NCI-H526 (cell line): ENCODE measurements at places on chromosomes 11 and 22.

DNA sequence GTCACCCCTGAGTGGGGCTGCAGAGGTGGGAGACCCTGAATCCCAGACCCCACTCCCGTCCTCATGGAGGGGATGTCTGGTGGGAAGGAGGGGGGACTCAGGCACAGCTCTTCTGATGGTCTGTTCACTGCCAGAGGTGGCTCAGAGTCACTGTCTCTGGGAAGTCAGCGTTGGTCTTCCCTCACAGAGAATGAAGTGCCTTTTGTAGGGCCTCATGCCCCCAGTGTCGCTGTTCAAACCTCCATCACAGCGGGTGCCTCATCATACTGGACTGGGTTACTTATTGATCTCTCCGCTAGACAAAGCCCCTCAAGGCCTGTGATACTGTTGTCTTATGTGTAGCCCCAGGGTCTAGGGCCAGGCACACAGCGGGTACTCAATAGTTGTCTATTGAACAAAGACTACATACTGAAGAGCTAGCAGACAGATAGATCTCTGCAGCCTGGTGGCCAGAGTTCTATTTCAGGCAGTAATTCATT, 41.3 kb downstream of the CD6 start:
- no peak for DNase-seq

DNA sequence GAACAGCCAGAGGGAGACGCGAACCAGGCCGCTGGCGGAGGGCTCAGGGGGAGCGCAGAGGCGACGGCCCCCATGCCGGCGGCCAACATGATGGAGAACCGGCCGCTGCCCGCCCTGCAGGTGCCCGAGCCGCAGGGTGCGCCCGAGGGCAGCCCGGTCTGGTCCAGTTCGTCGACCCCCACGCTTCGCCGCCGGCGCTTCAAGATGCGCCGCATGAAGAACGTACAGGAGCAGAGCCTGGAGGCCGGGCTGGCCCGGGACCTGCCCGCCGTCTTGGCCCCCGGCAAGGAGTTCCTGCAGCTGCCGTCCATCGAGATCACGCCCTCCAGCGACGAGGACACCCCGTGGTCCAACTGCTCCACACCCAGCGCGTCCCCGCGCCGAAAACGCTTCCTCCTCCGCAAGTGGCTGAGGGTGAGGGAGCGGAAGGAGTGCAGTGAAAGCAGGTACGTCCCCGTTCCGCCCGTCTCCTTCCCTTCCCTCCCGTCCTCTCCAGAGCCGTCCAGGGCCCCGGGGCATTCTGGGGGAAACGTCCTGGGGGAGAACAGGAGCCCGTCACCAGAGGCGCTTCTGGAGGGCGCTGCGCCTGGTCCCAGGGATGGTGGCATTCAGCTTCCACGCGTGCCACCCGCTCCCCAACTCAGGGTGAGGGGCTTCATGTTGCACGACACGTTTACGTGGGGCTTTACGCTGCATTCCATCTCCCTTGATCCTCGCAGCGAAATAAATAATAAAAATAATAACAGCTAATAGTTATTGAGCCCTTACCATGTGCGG, 840 bp downstream of the GRAMD1B start:
- peak; percentile 27 for DNase-seq

DNA sequence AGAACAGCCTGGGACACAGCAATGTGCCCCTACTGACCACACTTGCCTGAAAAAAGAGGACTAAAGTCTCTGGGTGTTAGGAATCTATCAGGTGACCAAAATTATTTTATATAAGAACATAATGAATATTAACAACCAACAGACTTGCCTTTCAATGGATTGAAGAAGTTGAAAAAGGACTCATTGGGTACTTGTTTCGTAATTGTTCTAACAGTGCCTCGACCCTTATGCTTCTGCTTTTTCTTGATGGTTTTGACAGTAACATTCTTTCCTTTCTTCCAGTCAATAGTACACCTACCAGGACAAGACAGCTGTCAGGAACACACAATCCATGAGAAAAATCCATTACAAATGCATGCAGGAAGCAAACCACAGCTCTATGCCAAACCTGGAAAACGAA, 29.0 kb upstream of the PHLDA2 start:
- no peak for DNase-seq

DNA sequence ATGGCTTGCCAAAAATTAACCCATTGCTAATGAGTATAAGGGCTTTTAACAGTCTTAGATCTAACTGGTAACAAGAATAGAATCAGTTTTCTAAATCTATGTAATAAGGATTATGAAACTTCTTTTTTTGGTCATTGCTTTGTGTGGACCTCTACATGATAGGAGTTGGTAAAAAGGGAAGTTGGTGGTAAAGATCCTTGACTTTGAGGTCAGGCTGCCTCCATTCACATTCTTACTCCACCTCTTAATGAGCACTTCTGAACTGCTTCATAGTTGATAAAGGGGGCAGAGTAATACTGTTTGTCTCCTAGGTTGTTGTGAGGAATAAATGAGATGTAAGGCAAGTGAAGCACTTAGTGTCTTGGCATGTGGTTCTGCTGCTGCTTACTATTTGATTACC, 10.6 kb downstream of the EIF3M start:
- no peak for DNase-seq

GRCh38 chr11:99638073-99638553, 617.4 kb downstream of the CNTN5 start:
- no peak for DNase-seq

- DNase-seq, result no peak
Observed at GRCh38 chr11:76625472-76626186, 44.9 kb downstream of the LRRC32 start.

DNA sequence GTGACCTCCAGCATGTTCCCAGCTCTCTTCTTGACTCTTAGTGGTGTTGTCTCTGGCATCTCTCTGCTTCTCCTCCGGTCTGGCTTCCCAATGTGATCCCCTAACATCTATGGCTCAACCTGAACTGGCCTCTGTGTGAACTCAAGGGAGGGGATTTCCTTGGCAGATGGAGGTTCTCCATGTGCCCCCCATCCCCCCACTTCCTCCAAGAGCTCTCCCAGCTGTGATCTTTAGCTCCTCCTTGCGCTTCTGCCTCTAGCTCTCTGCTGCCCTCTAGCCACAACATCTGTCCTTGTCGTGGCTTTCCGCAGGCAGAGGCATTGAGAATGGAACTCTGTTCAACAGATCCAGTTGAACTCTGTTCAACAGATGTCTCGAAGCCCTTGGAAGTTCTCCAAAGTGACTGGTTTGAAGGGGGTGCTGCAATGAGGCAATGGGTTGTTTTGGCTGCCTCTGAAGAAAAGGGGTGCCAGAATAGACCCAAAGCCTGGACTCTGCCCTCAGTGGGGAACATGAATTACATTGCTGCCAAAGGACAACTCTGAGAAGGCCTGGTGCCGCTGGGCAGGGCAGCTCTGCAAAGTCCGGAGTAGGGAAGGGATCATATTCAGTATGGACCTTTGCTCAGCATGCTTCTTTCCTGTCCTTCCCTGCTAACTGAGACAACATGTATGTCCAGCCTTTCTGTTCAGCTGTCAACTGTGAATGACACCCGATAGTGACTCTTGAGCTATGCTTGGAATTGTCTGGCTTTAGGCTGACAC, 61.9 kb downstream of the ADM start:
- DNase-seq, result peak; percentile 82

DNA sequence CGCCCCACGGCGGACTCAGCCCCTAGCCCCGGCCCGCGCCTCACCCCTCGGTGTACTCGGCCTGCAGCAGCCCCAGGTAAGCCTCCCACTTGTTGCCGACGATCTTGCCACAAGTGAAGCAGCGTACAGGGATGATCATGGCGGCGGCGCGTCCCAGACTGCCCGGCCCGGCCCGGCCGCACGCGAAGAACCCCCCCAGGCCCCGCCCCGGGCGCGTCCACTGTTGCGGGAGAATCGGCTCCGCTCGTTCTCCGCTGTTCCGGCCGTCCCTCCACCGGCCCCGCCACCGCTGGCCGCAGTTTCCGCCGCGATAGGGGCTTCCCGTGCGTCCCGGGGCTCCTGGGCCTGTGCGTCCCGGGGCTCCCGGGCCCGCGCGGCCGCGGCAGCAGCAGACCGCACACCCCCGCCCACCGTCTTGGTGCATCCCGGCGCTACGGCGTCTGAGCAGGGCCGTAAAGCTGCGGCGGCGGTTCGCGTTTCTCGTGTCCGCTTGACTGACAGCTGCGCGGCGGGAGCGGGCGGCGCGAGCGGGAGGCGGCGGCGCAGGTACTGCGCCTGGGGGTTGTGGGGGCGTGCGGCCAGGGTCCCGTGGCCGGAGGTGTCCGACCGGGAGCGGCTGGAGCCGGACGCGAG, at the start of the genes POLR2L and TSPAN4:
Gene POLR2L (minus strand): TSS at position 160 of the 633 bp plus-strand sequence. CDS start 21 bp downstream, at position 139.
Gene TSPAN4 (plus strand): TSS at position 483 of the 633 bp plus-strand sequence. CDS start 7,453 bp downstream, outside the sequence.
- DNase-seq, result peak; percentile 97

- no peak for DNase-seq
Observed at GRCh38 chr22:49532869-49533802, 294.5 kb downstream of the BRD1 start.

GRCh38 chr22:22802339-22802970, 85.2 kb upstream of the IGLL5 start:
- DNase-seq, result peak; percentile 24

DNA sequence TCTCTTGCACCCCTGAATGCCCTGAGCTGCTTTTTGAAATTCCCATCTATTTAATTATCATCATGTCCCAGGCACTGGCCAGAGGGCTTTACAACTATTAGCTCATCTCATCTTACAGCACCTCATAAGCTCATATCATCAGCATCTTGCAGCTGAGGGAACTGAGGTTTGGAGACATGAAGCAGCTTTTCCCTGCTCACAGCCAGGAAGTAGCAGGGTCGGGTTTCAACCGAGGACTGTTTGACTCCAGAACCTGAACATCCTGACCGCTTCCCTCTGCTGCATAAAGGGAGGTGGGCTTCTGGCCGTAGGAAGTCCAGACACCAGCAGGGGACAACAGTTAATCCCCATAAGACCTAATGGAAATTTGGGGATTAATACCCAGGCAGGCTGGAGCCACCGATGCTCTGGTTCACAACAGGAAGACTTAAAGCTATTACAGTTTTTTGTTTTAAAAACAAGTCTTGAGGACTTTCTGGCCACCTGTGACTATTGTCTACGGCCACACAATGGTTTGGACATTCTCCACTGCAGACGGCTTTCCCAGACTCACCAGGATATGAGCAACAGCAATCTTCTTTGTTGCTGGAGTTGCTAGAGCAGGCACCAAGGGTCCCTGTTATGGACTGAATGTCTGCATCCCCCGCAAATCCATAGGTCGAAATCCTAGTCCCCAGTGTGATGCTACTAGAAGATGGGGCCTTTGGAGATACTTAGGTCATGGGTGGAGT, 47.4 kb downstream of the CHST1 start:
- no peak for DNase-seq

DNA sequence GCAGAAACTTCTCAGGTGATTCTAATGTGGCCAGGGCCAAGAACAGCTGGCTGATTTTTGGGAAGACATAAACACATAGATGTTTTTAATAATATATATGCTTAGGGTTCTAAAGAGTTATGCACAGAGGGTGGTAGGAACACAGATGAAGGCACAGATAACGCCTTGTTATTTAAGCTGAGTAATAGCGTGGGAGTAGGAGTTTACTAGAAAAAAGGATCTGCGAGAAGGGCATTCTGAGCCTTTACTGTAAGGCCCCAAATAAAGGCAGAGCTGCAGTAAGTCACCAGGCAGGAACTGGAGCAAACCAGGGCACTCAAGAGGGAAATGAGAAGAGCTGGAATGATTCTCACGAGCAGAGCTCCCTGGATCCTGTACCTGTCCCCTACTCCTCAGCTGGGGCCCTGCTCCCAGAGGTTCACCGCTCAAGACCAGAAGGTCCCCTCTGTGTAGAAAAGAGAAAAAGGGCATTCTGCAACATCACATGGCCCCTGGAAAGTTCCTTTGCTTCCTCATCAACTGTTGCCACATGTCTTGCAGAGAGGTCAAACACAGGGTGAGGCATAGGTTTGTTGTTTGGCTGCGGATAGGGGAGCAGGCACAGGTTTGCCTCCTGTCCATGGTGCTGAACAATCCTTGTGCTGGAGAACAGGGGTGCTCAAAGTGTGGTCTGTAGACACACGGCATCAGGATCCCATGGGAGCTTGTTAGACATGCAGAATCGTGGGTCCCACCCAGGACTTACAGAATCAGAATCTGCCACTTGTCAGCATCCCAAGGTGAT, 125.7 kb downstream of the TENM4 start:
- DNase-seq, result no peak

DNA sequence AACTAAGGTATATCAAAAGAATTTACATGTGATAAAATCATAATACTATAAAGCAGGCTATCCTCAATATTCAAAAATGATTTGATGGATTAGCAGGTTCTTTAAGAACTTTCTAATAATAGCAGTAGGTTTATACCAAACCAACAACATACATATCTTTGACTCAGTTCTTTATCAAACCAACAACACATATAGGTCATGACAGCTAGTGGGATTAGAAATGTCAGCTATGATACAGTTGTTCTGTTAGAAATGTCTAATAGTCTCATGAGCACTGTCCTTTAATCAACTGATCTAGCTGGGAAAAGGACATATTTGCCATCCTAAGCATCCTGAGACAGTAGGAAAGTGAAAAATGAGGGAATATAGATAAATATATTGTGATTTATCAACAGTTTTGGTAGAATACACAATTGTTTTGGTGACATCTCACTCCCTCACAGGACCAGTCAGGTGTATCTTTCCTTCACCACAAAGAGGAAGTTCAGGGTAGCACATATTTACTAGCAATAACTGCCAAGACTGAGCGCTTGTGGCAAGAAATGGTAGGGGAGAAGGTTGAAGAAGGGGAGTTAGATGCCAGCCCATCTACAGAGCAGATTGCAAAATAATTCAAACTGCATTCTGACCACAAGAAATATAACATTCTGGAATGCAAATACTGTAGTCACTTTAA, 90.8 kb upstream of the APOA1 start:
- no peak for DNase-seq

DNA sequence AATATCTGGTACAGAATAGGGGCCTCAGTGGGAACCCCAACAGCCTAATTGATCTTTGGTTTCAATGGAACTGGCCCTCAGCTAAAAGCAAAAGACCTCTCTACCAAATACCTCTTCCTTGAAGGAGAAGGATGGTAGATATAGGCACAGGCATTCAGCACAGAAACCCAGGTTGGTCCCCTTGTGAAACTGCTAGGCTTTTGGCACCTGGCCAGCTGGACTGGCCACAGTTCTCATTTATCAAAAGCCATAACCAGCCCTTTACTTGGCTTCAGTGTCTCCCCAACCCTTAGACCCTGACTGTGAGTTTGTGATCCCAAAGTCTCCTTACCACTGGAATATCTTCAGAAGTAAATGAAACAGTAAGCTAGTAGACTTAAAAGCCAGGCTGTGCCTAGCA, 152.9 kb downstream of the TENM4 start:
- no peak for DNase-seq

DNA sequence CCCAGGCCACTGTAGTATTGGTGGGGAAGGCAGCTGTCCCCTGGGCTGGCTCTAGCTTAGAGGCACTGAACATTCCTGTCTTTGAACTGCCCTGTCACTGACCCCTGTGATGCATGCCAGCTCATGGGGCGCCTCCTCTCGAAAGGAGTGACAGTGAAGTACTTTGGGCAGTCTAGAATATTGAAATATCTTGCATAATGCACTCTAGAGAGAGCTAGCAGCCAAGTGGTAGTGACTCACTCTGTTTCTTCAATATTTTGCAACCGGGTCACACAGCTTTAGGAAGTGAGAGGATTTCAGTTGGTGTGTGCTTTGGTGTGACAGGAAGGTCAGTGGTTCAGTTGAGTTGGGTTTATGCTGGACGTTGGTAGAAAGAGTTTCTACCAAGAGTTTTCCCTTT, 35.5 kb upstream of the ST14 start:
- no peak for DNase-seq

- DNase-seq, result no peak
Observed at GRCh38 chr11:117396970-117397369, 69.3 kb downstream of the CEP164 start.
